A673 (cell line): ENCODE measurements at places on chromosomes 3 and 15. TPM values are rescaled to one million over a fixed set of nuclear protein-coding genes. Genes with fewer than 3 reads are reported as not detected.
A peak's percentile ranks its signal among the peaks of the same experiment; 100 is the strongest.

DNA sequence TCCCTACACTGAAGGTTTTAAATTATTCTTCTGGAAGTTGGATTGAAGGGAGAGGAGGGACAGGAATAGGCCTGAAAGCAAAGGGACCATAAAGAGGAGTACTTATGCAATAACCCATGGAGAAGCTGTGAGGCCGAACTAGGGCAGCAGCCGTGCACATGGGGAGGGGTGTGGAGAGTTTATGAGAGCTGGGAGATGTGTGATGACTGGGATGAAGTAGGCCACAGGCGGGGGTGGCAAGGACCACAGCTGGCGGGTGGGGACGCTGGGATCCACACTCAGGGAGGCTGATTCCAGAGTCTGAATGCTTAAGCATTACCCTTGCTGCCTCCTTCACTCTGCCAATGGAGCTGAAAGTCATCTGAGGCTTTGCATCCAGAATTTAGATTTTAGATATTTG is 123.8 kb downstream of the ARNT2 start:
- no peak overlapping the region for H3K4me3 ChIP-seq
- DNase-seq: no peak
- H3K4me1 ChIP-seq: no peaks in the 10 kb centered on the region
- no peaks in the 10 kb centered on the region for H3K36me3 ChIP-seq
- H3K27me3 ChIP-seq: no peaks in the 10 kb centered on the region

GRCh38 chr3:69699183-69699582 is 40.1 kb upstream of the MITF start:
- H3K4me3 ChIP-seq: no peak overlapping the region
- H3K36me3 ChIP-seq: no peaks in the 10 kb centered on the region
- H3K27ac ChIP-seq: no peak overlapping the region
- no peaks in the 10 kb centered on the region for H3K27me3 ChIP-seq
- no peak for DNase-seq

GRCh38 chr15:51203797-51204196 is 109.1 kb upstream of the TNFAIP8L3 start:
- H3K4me3 ChIP-seq: no peak overlapping the region
- H3K27me3 ChIP-seq: peaks cover 19% of the 10 kb centered on the region
- no peaks in the 10 kb centered on the region for H3K4me1 ChIP-seq
- DNase-seq: no peak
- H3K36me3 ChIP-seq: no peaks in the 10 kb centered on the region

DNA sequence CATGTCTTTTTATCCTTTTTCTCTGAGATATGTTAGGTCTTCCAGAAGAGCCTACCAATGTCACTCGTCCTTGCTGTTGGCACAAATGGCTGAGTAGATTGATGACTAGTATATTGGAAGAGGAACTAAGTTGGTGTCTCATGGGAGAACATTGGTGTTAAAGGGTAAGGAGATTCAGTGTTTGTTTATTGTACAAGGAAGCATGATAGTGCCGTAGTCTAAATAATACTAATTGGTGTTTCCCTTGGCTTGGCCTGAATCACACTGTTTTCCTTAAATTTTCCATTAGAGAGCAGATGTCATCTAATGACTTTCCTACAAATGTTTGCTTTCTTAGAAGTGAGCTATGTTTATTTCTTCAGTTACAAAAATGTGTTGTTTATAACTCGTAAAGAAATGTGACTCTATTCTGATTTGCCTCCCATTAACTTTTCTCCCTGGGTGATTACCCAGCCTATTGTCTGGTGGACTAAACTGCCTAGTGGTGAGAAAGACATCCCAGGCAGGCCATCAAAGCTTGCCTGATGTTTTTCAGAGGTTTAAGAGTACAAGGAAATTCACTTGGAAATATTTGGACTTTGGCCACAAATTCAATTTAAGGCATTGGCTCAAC is 28.7 kb downstream of the ADAMTSL3 start:
- DNase-seq: no peak
- H3K36me3 ChIP-seq: no peaks in the 10 kb centered on the region
- no peaks in the 10 kb centered on the region for H3K27me3 ChIP-seq
- no peaks in the 10 kb centered on the region for H3K4me1 ChIP-seq
- H3K4me3 ChIP-seq: no peak overlapping the region

DNA sequence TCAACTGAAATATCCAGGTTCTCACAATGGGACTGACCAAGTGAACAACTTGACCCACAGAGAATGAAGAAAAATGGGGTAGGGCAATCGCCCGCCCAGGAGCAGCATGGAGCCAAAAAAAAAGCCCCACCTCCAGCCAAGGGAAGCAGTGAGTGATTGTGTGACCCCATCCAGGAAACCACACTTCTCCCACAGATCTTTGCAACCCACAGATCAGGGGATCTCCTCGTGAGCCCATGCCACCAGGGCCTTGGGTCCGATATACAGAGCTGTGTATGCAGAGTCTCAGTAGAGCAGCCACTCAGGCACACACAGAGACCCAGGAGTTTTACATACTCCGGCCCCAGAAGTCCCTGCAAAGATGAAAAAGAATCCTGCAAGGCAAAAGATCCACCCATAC is 35.7 kb downstream of the PYGO1 start:
- H3K4me3 ChIP-seq: no peak overlapping the region
- no peak overlapping the region for H3K27ac ChIP-seq
- H3K4me1 ChIP-seq: no peaks in the 10 kb centered on the region
- H3K27me3 ChIP-seq: no peaks in the 10 kb centered on the region
- no peaks in the 10 kb centered on the region for H3K36me3 ChIP-seq

- no peaks in the 10 kb centered on the region for H3K27me3 ChIP-seq
- no peaks in the 10 kb centered on the region for H3K36me3 ChIP-seq
- DNase-seq: no peak
- H3K4me1 ChIP-seq: peaks cover 29% of the 10 kb centered on the region
Measured at GRCh38 chr3:152388631-152389030, 119.9 kb downstream of the MBNL1 start.

DNA sequence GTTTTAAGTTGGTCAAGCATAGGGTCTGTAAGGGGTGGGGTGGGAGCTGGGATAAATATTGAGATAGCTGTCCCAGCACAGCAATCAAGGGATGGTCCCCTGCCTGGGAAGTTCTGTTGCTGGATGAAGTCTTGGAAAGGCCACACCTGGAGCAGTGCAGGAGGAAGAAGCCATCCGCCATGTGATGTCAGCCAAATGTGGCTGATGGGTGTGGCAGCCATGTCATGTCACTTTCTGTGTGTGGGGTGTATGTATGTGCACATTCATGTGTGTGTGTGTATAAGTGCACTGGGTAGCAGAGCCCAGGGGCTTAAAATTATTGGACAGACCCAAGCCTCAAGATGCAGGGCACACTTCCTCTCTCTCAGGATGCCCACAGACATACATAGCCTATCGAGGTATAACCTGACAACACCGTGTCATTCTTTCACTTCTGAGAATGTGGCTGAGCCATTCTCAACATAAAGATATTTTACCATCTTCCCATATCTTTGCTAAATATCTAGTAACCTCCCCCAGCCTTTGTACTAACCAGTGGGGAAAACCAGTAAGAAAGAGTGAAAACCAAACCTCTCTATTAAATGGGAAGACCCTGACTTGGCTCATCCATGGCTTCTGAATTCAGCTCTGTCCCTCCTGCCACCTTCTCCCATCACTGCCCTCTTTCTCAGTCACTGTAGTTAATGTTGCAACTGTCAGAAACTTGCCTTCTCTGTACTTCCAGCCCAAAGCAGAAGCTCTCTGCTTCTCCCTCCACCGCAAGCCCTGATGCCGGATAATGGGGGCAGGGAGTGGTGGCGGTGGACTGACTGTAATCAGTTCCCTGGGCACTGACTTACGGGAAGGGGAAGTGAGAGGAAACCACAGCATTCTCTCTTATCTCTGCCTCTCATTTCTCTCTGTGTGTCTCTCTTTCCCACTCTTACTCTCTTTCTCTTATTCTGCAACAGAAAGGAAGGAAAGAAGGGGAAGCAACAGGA is 11.2 kb downstream of the TNFSF10 start:
- no peaks in the 10 kb centered on the region for H3K27me3 ChIP-seq
- no peak overlapping the region for H3K4me3 ChIP-seq
- H3K4me1 ChIP-seq: no peaks in the 10 kb centered on the region
- DNase-seq: no peak

GRCh38 chr3:141431411-141432378 is 55.1 kb upstream of the RASA2 start:
- no peak overlapping the region for H3K27ac ChIP-seq
- no peak for DNase-seq
- H3K27me3 ChIP-seq: no peaks in the 10 kb centered on the region
- H3K4me3 ChIP-seq: no peak overlapping the region

GRCh38 chr3:172550347-172550943 is 27.2 kb upstream of the TNFSF10 start:
- H3K36me3 ChIP-seq: no peaks in the 10 kb centered on the region
- no peak overlapping the region for H3K27ac ChIP-seq
- peak; percentile 21 for DNase-seq
- H3K4me1 ChIP-seq: no peaks in the 10 kb centered on the region
- H3K4me3 ChIP-seq: no peak overlapping the region
- no peaks in the 10 kb centered on the region for H3K27me3 ChIP-seq

- no peaks in the 10 kb centered on the region for H3K27me3 ChIP-seq
- DNase-seq: peak; percentile 51
- no peak overlapping the region for H3K4me3 ChIP-seq
- H3K4me1 ChIP-seq: peaks cover 8% of the 10 kb centered on the region
- no peak overlapping the region for H3K27ac ChIP-seq
Measured at GRCh38 chr15:82894971-82895520, 57.5 kb downstream of the HOMER2 start.

DNA sequence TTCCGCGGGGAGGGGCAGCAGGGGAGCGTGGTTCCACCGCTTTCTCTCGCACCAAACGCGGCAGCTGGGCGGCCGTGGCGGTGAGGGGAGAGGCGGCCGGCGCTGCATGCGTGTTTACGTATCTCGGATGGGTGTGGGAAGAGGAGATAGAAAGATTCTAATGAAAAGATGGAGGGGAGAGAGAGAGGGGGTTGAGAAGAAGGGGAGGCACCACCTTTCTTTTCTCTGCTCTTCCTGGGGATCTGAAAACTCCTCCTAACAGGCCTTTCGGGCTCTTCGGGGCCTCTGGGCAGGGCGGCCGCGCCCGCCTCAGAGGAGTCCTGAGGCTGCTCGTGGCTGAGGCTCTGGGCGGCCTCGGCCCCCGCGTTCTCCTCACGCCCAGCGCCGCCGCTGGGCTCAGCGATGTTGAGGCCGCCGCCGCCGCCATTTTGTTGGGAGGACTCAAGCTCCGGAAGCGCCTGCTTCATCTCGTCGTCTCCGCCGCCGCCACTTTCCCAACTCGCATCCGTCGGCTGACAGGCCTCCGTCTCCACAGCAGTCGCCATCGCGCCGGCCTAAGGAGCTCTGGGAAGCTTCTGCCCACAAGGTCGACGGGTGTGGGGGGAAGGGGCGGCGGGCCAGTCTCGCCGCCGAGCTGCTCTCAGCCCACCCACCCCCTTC is 473 bp downstream of the TASOR start:
- peak overlapping the region; percentile 62 for H3K4me3 ChIP-seq
- no peaks in the 10 kb centered on the region for H3K36me3 ChIP-seq
- peak; percentile 73 for DNase-seq
- peaks cover 3% of the 10 kb centered on the region for H3K4me1 ChIP-seq
- peak overlapping the region; percentile 95 for H3K27ac ChIP-seq
- no peaks in the 10 kb centered on the region for H3K27me3 ChIP-seq

DNA sequence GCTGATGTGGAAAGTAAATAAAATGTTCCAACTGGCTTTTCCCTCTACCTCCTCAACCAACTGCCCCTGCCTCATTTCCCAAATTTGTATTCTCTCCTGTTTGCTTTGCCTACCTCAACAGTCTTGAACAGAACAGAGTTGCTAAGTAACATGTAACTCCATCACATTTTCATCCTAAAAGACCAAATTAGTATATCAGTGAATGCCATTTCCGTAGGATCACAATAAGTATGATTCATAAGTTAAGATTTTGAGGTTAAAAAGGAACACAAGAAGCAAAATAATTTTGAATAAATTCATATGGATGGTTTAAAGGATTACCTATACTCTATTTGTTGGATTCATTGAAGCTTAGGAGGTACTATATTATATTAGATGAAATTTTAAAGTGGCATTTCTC is 154.9 kb downstream of the ECT2 start:
- H3K27me3 ChIP-seq: no peaks in the 10 kb centered on the region
- peaks cover 30% of the 10 kb centered on the region for H3K4me1 ChIP-seq
- H3K36me3 ChIP-seq: no peaks in the 10 kb centered on the region
- H3K4me3 ChIP-seq: no peak overlapping the region

DNA sequence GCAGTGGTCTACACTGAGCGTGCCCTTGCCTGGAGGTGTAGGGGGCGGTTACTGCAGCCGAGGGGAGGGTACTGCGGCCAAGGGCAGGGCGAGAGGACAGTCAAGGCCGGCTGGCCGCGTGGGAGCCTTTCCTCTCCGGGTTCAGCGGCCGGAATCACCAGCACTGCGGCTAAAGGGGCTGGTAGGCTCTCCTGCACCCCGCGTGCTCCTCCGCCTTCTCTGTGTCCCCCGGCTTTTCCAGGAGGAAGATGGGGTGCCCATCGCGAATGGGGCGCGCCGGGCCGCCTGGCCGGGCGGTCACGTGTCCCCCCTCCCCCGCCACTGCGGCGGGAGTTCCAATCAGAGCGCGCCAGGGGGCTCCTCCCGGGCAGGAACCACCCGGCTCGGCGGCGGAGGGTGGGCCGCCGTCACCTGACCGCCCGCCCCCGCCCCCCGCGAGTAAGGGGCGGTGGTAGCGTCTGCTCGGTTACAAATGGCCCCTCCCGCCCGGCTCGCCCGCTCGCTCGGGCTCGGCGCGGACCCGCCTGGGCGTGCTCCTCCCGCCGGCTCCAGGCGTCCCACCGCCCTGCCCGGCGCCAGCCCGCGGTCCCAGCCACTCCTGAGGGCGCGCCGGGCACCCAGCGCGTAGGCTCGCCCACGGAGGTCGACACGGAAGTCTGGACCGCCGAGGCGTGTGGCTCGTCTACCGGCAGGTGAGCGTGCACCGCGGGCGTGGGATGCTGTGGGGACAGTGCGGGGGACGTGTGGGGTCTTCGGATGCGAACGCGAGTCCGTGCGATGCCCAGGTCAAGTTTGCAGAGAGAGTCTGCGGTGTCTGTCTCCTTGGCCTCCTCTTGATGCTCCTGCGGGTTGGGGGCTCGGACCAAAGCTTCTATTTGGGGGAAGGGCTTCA is 242.6 kb upstream of the TOPAZ1 start:
- peaks cover 5% of the 10 kb centered on the region for H3K27me3 ChIP-seq
- peak; percentile 80 for DNase-seq
- H3K4me3 ChIP-seq: peak overlapping the region; percentile 63
- H3K27ac ChIP-seq: no peak overlapping the region
- no peaks in the 10 kb centered on the region for H3K36me3 ChIP-seq

GRCh38 chr3:156792945-156793344 is 33.2 kb upstream of the LEKR1 start:
- H3K4me1 ChIP-seq: peaks cover 30% of the 10 kb centered on the region
- H3K4me3 ChIP-seq: no peak overlapping the region
- H3K27ac ChIP-seq: peak overlapping the region; percentile 9

- H3K27me3 ChIP-seq: no peaks in the 10 kb centered on the region
- no peak overlapping the region for H3K4me3 ChIP-seq
- H3K27ac ChIP-seq: no peak overlapping the region
- H3K4me1 ChIP-seq: no peaks in the 10 kb centered on the region
Measured at GRCh38 chr15:93332168-93332553, 243.2 kb upstream of the RGMA start.

- no peak for DNase-seq
- H3K36me3 ChIP-seq: no peaks in the 10 kb centered on the region
- H3K4me1 ChIP-seq: no peaks in the 10 kb centered on the region
- no peak overlapping the region for H3K27ac ChIP-seq
Measured at GRCh38 chr3:50633230-50633790, 16.4 kb downstream of the MAPKAPK3 start.

RPL29 gene
- total RNA-seq: 613 and 624 TPM in 2 replicates

WNT5A gene
- total RNA-seq: 15.7 and 18.9 TPM in 2 replicates

PLD1 gene
- total RNA-seq: 3.2 and 4.6 TPM in 2 replicates

RPUSD3 gene
- 46.9 and 67.2 TPM in 2 replicates for total RNA-seq

SYNPR gene
- 14.7 and 17.6 TPM in 2 replicates for total RNA-seq

CPA3 gene
- total RNA-seq: not detected in 2 replicates

CRYGS gene
- 3.6 and 3.9 TPM in 2 replicates for total RNA-seq

NCKIPSD gene
- 15.0 and 18.8 TPM in 2 replicates for total RNA-seq
